ENCODE measurements at places on chromosomes 5 and 9. TPM values are rescaled to one million over a fixed set of nuclear protein-coding genes. Genes with fewer than 3 reads are reported as not detected.

DNA sequence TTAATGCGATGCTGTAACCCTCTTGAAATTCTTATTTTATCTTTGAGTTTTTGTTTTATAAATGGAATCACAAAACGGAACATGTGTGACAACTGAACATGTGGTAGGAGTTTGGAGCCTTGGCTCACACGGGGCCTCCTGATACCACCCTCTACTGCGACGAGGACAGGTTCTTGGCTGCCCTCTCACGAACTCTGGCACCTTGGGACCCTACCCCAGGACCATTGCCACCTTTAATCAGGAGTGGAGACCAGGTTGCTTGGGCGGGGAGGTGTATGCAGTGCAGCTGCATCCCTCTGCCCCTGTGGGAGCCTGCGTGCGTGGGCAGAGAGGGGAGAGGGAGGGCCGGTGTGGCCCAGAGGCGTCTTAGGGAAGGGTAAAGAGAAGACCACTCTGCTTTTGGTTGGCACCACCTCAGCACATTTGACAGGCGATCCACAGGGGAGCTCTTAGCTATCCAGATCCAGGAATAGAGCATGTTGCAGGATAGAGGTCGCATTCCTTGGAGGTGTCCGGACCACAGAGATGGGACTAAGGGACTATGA is 753.9 kb upstream of the PTPRD start:
- no peak for DNase-seq

IL13 gene
- not detected for total RNA-seq

SOX30 gene
- total RNA-seq, result not detected

DNA sequence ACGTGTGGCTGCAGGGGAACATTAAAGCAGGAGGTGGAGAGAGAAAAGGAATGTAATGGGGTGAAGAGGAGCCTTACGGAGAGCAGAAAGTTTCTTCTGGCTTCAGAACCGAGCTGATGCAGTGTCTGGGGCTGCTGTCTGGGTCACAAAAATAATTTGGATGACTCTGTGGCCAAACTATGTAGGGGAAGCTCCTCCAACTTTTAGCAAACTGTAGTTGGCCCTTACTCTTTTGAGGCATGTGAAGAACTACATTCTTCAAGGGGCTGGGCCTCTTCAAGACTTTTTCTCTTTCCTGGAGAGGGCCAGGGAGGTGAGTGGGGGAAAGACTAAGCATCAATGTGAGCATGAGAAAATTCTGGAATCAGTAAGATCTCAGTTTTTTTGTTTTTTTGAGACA is 31.9 kb upstream of the SPARC start:
- DNase-seq, result no peak

KIF24 gene
- total RNA-seq, result 0.26 TPM

- DNase-seq, result no peak
Observed at GRCh38 chr5:67680099-67680498, 483.5 kb upstream of the CD180 start.

DNA sequence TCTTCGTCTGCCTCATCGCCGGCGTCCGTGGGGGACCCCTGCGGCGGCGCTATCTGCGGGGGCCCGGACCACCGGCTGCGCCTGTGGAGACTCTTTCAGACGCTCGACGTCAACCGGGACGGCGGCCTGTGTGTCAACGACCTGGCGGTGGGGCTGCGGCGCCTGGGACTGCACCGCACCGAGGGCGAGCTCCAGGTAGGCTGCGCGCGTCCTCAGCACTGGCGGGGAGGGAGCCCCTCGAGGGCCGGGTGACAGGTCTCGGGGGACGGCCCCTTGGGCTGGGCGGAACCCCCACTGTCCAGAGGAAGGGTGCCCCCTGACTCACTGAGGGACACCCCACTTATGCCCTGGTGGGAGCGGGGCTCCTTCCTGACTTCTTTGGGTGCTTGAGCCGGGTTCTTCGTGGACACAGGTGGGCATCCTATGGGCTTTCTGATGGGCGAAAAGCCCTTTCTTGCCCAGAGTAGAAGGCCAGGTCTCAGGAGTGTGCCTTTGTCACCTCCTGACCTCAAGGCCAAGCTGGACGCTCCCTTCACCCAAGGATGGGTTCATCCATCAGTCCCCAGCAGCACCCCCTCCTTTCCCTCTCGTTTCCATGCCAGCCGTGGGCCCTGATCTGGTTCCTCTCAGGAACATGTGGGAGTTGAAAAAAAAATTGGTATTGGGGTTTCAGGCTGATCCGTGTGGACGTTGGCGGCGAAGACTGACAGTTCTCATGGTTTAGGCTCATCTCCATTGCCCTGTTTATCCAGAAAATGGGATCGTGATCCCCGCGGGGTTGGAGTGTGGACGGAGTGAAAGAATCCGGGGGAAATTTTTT is 564 bp downstream of the SLC25A25 start:
- peak; percentile 49 for DNase-seq

DNA sequence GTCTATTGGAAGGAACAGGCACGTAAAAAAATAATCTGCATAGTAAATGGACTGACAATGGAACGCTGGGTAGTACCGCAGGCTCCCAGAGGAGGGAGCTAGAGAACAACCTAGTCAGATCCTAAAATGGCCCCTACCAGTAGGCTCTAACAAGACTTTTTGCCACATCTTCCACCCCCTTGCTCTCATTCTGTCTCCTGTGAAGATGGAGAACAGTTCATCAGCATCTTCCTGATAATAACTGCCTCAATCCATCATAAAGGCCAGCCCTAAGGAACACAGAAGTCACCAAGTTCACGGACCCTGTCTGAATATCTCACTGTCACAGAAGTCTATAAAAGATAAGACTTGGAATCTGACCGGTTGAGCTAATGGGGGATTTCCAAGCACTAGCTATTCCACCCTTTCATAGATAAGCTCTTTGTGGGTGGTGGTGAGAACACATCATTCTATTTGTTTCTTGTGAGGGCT is 133.4 kb downstream of the SLC1A3 start:
- DNase-seq, result peak; percentile 86

- DNase-seq, result no peak
Observed at GRCh38 chr9:2083479-2083878, 68.3 kb downstream of the SMARCA2 start.

CCNG1 gene
- total RNA-seq, result 52.4 TPM

DNA sequence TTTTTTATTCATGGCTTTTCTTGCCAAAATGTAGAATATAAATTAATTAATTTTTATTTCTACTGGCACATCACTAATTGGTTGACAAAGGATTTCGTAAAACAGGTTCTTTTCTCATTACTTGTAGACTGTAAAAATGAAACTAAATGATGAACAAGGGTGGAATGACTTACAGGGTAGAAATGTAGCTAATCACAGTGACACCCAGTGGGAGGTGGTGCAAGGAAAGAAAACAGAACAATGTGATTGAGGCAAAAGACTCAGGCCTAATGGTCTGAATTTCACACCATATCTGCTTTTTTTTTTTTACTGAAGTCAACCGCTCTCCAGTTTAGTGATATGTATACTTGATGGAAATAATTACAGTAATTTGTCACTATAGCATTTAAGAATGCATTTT is 28.9 kb downstream of the GABRG2 start:
- no peak for DNase-seq

DNA sequence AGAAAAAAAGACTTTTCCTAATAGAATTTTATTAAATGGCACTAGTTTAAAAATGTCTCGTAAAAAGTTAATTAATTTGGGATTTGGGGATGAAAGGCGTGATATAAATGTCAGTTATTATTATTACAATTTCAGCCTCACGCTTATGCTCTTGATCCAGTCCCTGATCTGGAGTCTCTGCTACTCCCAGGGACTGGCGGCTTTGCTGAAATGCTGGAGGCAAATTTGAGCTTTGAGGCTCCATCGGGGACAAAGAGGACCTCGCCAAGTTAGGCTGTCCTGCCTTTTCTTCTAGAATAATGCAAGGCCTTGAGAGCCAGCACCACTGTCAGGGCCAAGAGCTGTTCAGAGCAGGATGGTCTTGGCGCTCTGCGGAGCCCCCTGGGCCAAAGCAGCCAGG is 69.7 kb downstream of the ZNF618 start:
- no peak for DNase-seq

- DNase-seq, result no peak
Observed at GRCh38 chr5:37685816-37686215, 154.0 kb downstream of the GDNF start.

DNA sequence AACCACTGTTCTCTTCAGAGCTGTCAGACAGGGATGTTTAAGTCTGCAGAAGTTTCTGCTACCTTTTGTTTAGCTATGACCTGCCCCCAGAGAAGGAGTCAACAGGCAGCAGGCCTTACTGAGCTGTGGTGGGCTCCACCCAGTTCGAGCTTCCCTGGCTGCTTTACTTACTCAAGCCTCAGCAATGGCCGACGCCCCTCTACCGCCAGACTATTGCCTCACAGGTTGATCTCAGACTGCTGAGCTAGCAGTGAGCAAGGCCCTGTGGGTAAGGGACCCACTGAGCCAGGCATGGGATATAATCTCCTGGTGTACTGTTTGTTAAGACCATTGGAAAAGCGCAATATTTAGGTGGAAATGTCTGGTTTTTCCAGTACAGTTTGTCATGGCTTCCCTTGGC is 229.6 kb downstream of the TMEM167A start:
- no peak for DNase-seq

OLFML2A gene
- total RNA-seq, result 4.4 TPM

NUTM2G gene
- total RNA-seq, result not detected

CMYA5 gene
- 3.3 TPM for total RNA-seq

PCDHA3 gene
- 0.99 TPM for total RNA-seq

DNA sequence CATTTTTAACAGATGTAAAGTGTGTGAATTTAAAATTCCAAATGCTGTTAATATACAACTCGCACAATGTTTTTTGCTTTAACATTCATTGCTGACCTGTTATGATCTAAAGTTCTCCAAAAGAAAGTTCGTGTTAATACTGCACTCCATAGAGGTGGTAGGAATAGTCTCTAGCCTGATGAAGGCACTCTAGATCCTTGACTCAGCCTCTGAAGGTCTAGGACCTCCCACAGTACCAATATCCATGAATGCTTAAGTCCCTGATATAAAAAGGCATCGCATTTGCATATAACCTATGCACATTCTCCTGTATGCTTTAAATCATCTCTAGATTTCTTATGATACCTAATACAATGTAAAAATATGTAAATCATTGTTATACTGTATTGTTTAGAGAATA is 213.6 kb downstream of the EFNA5 start:
- no peak for DNase-seq

FBXL7 gene
- 4.0 TPM for total RNA-seq

Measured in body of pancreas (tissue), 4 donors.